Activated T-helper 1 cell treated with Interleukin-2 at 50 U/mL for 16 hours (primary cell): ENCODE measurements at places on chromosomes 11 and 22.

DNA sequence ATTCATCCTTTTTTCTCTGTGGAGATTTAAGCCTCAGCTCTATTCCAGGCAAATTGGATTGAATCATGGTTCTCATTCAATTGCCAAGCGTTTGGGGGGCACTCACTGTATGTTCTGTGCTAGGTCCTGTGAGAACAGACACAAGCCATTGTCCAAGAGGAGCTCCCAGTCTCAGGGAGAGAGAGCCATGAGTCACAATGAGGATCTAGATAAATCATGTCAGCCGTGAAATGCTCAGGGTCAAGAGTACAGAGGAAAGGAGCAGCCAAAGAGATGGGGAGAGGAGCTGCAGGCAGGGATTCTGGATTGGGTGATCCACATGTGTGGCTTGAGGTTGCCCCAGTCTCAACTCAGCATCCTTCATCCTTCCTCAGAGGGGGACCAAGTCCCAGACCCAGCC is 93.6 kb downstream of the FEZ1 start:
- DNase-seq = no peak

DNA sequence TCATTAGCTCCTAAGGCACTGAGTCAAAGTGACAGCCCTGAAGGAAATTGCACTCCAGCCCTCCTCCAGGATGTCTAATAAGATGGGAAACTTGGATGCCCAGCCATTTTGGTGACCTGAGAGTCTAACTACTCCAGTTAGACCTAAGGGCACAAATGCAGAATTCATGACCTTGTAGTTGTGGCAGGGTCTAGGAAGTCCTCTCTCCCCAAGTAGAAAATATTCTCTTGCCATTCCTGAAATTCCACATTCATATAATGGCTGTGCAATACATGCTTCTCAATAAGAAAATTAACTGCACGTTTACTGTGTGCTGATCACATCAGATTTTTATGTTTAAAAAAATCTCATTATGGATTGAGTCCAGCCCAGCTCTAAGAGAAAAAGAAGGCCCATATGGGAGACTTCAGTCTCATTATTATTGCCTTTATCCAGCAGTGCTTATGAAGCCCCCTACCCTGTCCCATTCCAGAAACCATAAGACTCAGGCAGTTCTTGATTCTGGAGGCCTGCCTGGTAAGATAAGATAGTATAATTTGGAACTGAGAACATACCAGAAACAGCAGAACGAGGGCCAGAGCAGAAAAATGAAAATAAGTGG is 133.7 kb upstream of the LDLRAD3 start:
- DNase-seq = no peak

- DNase-seq = no peak
Observed at GRCh38 chr11:100687630-100688395, 725 bp downstream of the ARHGAP42 start.

GRCh38 chr22:46617207-46617985 is 2.8 kb upstream of the GRAMD4 start:
- DNase-seq = no peak

DNA sequence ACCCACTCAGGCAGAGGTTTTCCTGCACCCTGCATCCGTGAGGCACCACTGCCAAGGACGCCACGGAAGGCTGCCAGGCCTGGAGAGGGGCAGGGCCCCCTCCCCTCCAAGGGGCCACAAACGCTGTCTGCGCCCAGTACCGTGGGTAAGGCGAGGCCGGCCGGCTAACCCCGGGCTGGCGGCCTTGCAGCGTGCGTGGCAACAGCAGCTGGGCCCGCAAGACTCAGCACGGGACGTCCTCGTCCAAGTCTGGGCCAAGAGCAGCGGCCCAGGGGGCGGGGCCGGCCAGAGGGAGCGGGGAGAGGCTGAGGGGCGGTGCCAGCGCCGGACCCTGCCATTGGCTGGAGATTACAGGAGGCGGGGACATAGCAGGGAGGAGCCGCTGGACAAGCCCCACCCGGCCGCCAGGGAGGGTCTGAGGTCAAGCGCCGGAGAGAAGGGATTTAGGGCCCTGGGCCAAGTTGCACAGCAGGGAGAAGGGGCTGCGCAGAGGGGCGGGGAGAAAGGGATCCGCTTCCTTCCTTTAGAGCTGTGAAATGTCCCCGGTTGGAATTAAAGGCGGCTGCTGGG is 16.0 kb downstream of the SLC43A1 start:
- no peak for DNase-seq

- DNase-seq = no peak
Observed at GRCh38 chr11:75490221-75491181, 35.2 kb downstream of the GDPD5 start.

DNA sequence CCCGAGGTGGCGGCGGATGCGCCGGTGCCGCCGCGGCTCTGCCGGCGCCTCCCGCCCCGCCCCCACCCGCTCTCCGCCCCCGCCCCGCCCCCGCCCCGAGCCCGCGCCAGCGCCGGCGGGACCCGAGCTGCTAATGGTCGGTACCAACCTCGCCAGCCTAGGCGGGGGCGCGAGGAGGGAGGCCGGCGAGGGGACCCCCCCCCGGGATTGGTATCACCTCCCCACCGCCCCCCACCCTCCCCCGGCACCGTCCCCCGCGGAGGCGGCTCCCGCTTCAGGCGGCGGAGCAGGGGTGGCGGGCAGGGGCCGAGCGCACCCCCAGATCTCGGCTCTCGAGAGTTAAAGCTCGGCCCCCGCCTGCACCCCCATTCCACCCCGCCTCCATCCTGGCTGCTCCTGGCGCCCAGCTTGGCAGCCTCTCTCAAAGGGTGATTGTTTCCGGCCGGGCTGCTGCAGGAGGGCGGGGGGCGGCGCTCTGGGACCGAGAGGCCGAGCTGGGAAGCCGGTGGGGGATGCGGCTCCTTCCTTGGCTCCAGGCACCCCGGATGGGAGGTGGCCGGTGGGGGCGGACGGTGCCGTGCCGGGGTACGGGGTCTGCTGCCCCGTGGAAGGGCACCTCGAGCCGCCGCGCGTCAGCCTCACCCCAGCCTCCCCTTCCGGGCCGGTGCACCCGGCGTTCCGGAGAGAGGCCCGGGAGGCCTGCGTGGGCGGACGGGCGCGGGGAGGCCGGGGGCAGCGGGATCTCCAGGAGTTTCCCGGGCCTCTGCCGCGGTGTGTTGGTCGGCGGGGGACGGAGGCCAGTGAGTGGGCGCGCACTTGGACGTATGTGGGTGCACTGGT is at the start of gene B3GAT1:
B3GAT1 (minus strand) TSS at position 40 of the 840 bp plus-strand sequence. CDS start 24,583 bp downstream, outside the sequence.
- DNase-seq = no peak

DNA sequence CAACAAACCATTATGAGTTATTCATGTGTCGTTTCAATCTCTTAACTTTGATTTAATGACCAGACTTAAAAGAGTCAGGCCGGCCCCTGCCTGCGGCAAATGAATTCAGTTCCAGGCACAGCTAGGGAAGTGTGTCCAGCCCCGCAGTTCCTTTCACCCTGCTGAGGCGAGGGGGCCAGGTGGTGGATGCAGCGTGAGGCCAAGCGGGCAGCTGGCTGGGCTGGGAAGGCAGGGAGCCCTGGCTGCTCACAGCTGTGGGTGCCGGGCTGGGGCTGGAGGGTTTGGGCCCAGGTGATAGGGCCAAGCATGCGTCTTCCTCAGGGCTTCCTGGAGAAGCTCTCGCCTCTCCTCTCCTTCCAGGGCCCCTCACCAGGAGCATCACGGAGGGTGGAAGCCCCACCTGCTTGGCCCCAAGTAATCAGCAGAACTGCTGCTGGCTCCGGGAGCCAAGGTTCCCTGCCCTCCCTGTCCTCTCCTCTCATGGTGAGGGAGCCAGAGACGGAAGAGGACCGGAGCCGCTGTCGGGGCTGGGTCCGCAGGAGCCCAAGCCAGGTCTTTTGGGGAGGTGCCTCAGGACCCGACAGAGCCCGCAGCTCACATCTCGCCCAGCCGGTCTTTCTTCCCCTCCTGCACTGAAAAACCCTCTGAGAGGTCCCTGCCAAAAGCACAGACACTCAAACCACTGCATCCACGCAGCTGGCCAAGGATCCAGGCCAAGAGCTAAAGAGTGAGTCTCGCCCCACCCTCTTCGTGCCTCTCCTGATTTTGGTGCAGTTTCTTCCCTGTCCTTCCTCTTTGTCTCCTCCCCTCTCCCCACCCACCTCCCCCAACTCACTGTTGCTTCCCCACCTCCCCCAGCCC is 97.0 kb downstream of the ST3GAL4 start:
- DNase-seq = no peak

GRCh38 chr11:130727157-130728119 is 188.8 kb downstream of the SNX19 start:
- no peak for DNase-seq

DNA sequence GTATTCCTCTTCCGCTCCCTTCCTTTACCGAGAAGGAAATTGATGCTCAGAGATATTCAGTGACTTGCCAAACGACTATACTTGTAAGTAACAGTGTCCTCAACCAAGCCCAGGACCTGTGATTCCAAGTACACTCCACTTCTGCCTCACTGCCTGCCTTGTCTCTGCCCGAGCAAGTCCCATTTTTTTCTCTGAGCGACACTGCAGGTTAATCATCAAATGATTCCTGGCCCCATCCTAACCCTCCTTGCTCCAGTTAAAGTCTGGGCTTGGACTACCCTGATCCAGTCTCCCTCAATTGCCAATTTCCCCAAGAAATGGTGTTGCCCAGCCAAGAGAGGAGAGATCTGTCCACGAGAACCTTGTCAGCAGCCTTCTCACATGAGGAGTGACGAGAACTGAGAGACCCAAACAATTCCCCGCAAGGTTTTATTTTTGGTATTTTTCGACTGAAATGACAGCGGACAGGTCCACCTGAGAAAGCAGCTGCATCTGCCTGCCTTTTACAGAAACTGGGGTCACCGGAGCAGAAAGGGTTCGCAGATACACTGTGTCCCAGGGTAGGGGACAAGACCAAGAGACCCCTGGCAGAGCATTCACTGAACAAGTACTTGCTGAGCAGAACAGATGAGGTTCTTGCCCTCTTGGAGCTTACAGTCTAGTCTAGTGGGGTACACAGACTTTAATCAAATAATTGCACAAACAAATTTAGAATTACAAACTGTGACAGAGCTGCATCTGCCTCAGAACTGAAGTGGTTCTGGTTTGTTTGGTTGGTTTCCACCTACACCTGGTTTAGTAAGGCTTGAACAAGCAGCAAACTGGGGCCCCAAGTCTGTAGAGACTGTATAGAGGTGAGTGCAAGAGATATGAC is 11.4 kb downstream of the POU2AF1 start:
- DNase-seq = no peak

DNA sequence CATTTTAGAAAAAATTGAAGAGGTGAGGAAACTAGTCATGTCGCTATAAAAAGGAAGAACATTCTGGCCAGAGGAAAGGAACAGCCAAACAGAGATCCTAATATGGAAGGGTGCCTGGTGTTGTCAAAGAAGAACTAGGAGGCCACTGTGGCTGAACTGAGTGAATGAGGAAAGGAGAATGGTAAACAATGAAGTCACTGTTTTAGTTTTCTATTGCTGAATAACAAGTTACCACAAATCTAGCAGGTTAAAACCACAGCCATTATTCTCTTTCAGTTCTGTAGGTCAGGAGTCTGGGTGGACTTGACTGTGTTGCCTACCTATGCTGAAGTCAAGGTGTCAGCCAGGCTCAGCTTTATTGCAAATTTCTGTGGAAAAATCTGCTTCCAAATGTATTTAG is 549.3 kb upstream of the CCDC90B start:
- no peak for DNase-seq

DNA sequence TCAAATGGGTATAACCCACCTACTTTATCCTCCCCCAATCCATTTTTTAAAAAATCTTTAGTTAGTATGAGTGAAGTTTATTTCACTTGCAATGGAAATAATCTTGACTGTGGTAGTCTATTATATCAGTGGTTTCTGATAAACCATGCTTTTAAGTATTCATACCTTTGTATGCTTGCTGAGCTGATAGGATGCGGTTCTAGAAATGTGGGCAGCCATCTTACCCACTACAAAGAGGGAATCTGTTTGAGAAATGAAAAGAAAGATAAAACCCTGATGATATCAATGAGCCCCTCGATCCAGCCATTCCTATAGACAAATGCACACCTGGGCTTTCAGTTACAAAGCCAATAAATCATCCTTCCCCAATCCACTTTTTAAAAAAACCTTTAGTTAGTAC is 13.8 kb upstream of the PVALB start:
- no peak for DNase-seq

DNA sequence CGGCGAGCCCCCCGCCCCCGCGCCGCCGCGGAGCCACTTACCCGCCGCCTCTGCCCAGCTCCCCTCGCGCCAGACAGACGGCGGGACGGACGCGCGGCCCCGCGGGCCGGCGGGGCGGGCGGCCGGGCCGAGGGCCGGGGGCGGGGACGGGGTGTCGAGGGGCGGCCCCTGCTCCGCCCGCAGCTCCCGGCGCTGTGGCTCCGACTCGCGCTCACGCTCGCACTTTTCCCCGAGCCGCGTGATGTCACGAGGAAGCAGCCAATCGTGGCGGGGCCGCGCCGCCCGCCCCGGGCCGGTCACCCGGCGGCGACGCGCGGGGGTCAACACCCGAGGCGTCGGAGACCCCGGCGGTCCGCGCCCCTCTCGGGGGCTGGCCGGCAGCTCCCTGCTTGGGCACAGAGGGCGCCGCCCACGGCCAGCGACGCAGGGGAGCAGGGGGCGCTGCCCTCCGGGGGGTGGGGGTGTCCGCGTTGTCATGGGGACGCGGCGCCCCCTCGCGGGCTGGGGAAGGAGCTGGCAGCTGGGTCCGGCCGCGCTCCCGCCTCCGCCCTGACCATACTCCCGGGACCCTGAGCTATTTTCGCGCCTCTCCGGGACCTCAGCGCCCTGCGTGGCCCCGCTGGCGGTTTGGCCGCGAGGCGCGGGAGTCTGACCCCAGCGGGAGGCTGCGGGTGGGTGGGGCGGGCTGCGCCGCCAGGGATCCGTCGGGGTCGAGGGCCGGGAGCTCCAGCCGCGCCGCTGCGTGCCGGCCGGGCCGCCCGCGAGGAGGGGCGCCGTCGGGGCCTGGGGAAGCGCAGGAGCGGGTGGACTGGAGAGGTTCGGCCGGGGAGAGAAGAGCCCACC is at the start of gene CHRM4:
CHRM4 (minus strand) TSS at position 199 of the 843 bp plus-strand sequence. CDS start 5,219 bp downstream, outside the sequence.
- no peak for DNase-seq

- DNase-seq = no peak
Observed at GRCh38 chr11:78642979-78643675, 68.5 kb upstream of the NARS2 start.

GRCh38 chr22:28973352-28973751 is 88.3 kb downstream of the C22orf31 start:
- no peak for DNase-seq

DNA sequence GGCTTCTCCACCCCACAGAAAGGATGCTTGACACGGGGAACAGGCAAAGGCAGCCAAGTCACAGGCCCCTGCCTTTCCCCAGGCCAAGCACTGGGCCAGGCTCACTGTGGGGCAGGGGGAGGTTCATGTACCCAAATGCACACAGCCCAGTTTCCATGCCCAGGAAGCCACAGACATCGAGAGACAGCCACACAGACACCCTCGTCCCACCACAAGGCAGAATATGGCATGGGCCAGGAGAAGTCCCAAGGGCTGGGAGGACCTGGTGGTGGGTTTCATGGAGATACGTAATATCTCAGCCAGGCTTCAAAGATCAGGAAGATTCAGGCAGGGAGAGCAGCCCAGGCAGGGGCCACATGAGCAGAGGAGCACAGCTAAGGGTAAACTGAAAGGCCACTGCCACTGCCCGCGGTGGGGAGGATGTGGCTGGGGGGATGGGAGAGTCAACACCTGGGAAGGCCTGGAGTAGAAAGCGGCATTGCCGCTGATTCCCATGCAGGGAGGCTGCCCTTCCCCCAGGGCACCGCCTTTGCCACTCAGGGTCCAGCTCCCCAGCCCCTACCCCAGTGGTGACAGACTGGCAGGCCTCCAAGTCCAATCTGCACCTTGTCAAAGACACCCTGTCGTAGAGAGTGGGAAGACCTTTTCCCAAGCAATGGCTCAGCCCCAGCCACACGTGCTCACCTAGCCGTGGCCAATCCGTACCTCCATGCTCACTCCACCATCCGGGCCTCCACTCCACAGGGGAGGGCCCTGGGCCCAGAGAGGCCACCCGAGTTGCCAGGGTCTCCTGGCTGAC is 2.4 kb upstream of the MFNG start:
- DNase-seq = no peak
